ENCODE measurements at places on chromosomes 7 and 10.

GRCh38 chr7:79502151-79502550 is 48.7 kb upstream of the MAGI2 start:
- peak; percentile 20 for DNase-seq

GRCh38 chr7:103955985-103956384 is 33.5 kb downstream of the RELN start:
- DNase-seq: no peak

DNA sequence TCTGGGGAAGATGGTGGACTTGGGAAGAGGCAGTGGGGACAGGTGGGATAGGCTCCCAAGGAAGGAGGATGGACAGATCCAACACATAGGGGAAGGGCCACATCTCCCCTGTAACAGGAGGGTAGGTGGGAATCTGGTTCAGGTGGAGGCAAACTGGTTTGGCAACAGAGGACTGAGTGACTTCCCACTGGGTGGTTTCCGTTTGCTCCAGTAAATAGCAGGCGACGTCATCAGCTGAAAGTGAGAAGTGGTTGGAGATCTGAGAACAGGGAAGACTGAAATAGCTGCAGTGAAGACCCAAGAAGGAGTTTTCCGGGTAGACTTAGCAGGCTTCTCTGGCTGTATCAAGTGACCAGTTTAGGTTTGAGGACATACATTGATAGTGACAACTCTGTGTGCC is 504.4 kb downstream of the GALNT17 start:
- no peak for DNase-seq

GRCh38 chr10:52956461-52956860 is 183.9 kb upstream of the MBL2 start:
- DNase-seq: no peak

GRCh38 chr10:32923849-32924248 is 34.2 kb downstream of the ITGB1 start:
- DNase-seq: no peak

DNA sequence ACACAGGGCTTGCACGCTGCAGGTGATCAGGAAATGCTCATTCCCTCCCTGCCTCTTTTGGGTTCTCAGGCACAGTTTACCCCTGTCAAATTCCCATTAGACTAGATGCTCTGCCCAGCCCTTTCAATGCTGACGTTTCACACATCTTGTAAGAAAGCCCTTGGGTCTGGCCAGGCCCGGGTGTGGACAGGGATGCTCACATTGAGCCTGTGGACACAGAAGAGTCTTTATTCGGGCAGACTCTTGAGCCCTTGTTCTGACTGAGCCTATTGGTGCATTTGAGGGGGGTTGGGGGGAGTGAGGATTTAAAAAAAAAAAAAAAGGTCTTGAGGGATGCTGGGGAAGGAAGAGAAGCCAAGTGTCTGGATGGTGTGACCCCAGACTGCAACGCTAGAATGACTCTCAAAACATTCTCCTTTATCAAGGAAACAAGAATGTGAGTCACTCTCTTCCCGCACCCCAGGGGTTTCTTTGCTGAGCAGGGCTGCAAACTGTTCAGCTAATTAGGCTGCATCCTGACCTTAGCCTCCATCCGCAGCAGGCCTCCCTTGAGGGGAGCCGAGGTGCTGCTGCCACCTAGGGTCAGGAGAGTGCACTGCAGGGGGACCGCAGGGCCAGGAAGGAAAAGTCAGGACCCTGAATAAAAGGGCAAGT is 53.6 kb upstream of the TMEM72 start:
- peak; percentile 25 for DNase-seq

DNA sequence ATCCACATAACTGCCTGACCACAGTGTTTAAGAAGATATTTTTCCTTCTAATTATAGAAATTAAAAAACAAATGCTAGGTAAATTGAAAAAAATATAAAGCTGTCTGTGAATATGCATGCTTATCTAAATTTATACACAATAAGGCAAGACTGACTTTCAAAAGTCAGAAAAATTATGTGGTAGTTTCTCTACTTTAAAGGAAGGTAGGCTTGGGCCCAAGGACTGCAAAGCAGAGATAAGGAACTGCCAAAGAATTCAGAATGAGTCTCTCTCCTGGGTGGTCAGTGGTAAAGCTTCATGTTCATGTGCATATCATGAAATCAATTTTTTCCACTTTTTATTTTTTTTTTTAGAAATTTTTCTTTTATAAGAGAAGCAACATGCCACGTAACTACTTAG is 998.6 kb downstream of the REEP3 start:
- DNase-seq: no peak

DNA sequence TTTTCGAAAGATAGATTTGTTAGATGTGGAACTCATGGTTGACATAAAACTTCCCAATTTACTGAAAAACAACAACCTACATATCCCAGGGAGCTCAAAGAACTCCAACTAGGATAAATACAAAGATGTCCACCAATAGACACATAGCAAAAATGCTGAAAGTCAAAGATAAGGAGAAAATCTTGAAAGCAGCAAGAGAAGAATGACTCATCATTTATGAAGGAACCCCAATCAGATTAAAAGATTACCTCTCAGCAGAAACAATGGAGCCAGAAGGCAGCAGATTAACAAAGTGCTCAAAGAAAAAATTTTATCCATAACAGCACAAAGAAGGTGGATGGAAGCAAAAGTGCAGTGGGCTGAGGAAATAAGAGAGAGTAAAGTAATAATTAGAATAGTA is 908.6 kb downstream of the SORCS3 start:
- no peak for DNase-seq

DNA sequence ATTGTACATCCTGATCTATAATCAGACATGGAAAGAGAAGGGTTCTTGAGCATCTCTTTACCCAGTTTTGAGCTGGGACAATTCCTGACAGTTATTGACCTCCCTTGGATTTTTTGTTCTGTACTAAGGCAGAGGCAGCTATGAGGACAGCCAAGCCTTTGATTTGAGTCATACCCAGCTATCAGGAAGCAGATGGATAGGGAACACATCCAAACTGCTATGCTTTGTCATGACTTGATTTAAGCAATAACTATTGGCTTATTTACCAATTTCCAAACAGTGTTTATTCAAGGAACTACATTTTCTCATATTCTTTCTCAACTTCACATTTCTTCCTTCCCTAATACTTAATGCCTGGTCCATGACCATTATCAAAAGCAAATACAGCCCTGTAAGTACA is 396.4 kb upstream of the STEAP1 start:
- no peak for DNase-seq

DNA sequence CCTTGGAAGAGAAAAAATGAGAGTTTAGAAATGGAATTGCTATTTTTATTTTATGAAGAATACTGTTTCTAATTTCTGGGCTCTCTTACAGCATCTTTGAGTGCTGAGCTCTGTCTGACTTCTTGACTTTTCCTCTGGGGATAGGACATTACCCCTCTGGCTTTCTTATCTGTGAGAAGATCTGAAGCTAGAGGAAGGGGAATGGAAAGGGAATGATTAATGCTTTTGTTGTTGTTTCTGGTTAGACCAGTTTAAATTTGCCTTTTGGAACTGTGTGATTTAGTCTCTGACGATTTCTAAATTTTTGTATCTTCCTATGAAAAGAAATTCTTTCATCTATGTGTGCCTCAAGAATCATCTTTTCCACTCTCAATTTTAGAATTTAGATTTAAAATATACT is 811.4 kb downstream of the REEP3 start:
- DNase-seq: no peak

DNA sequence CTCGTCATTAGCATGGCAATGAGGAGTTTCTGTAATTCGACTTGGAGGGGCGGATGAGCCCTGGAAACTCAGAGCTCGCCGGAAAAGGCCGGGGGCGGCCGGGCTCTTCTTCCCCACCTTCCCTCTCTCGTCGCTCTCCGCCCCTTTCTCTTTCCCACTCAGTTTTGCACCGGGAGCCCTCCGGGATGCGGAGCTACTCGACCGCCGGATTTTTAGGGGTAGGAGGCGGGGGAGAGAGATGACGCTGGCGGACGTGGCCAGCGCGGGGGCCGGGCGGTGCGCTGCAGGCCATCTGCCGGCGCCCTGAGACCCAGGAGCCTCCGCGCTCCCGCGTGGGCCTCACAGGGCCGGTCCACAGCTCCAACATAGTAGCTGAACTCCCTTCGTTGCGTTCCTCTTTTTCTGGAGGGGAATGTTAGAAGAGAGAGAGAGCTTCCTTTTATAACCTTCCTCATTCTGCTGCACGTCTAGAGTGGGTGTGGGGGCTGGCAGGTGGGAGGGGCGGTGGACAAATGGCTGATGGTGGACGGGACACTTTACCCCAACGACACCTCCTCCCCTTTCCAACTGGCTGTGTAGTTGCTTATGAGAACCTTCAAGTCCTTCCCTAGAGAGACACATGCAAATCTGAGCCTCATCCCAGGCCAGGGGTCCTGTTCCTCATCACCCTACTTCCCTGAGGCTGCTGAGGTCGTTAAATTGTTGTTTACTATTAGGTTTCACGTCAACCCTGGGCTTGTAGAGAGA is 1.1 kb upstream of the HOXA1 start:
- DNase-seq: peak; percentile 49

- DNase-seq: no peak
Measured at GRCh38 chr10:26112532-26112931, 104.0 kb upstream of the GAD2 start.

DNA sequence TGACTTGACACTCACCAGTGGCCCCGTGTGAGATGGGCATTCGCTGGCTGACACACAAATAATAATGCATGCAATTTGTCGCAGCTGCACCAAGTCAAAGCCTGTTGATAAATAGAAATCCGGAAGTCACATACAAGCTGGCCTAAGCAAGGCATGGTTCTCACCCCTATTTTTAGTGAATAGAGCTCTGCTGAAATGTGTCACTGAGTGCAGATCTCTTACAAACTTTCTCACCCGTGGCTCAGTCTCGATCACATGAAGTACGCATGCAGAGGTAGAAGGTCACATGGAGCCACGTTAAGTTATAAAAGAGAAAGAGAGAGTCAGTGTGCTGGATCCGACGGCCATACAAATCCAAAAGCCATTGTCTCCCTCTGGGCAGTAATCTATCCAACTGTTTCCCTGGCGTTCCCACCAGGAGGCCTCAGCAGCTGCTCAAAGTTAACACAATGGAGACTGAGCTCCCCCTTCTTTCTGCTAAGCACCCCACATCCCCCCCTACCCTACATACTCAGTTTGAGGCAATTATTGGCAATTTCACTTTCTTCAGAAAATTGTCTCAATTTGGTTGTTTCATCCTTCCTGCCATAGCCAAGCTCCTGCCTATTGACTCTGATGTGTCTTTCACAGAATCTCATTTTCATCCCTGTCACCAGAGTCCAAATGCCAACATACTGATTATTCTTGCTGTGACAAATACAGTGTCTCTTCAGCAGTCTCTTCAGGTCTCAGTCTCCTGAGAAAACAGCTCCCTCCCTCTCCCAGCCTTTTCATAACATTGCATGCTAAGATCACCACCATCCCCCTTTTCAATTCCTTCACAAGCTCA is 473.3 kb upstream of the NRP1 start:
- no peak for DNase-seq

DNA sequence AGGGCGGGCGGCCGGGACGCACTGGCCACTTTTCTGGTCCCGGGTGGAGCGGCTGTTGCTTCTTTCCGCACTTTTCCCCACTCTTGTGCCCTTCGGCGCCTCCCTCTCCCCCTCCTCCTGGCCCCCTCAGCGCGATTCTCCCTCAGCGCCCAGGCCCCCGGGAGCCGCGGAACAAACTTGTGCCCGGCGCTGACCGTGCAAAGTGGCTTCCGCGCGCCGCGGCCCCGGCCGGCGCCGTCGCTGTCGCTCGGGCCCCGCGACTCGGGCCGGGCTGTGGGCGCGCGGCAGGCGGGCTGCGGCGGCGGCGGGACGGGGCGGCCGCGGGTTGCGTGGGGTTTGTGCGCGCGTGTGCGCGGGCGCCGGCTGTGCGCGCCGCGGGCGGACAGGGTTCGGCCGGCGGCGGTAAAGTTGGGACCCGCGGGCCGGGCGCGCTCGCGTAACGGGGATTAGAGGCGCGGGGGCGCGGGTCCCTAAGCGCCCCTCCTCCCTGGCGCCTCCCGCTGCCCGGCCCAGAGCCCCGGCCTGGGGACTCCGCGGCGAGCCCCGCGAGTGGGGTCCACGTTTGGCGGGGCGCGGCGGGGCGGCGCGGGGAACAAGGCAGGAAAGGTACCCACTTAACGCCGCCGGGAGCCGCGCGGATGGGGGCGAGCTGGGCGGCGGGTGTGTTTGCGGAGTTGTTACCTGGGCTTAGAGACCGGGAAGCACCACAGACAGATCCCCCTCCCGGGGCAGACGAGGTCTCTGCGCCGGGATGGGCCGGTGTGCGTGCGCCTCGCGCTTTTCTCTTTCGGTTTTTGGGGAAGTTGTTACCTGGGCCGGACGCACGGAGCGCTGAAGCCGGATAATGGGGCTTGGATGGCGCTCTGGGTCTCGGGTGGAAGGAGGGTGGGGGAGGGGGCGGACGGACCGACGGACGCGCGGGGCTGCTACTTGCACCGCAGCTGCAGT is 860 bp downstream of the ZEB1 start:
- peak; percentile 54 for DNase-seq

DNA sequence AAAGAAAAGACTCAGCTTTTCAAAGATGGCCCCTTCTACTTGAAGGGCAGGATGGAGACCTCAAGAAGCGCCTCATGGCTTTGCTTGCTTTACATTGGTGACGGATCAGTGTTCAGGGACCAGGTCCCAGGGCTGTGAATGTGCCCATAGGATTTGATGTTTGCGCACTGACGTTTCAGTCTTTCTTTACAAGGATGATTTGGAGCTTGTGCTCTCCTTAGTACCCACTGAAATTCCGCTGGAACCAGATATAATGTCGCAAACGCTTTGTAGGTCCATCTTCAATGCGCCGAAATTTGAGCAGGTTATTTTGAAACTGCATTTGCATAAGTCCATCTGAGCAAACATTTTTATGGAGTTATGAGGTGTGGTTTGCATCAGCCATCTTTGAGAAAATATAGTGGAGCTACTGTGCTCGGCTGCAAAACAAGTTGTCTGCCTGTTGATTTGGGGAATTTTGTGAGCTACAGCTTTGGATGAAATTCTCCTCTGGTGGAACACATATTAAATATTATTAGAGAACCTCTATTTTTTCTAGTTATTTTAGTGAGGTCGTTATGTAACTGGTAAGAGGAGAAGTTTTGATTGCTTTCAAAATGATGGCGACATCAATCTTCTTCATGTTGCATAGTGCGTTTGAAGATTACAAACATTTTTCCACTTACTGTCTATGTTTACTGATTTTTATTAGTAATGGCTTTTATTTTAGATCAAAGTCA is 2.4 kb downstream of the RBM20 start:
- DNase-seq: peak; percentile 92

- no peak for DNase-seq
Measured at GRCh38 chr10:106560925-106561640, 603.4 kb downstream of the SORCS1 start.
